Osteoblast (primary cell): ENCODE measurements at places on chromosomes 16 and 17. TPM values are rescaled to one million over a fixed set of nuclear protein-coding genes. Genes with fewer than 3 reads are reported as not detected.
A peak's percentile ranks its signal among the peaks of the same experiment; 100 is the strongest.

DNA sequence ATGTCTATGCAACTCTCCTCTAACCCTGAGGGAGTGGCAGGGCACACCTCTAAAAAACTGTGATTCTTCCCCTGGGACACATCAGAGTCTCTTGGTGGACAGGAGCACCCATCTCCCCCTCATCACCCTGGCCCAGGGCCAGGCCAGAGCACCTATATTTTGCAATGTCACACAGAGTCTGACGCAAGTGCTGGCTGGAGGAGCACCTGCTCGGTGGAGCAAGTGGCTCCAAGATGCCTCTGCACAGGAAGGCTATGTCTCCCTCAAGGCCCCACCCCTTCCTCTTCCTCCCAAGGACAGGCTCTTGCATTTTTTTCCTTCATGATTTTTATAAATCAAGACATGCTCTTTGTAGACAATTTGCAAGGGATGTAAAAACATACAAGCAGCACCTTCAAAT lies 13.3 kb downstream of the SNN start:
- DNase-seq: no peak

DNA sequence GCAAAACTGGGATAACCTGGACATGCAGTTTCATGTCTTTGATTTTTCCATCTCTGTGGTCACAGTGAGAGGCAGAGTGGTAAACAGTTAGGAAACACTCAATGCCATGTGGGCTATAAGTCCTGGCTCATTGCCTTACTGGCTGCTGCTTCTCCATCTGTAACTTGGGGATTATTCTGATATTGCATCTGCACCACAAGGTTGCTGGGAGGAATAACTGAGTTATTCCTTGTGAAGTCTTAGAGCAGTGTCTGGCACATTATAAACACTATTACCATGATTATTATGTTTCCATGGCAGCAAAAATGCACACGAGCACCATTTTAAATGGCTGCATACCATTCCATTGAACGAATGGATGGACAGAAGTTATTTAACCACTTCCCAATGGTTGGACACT lies 111.7 kb upstream of the CDH5 start:
- no peak for DNase-seq

DNA sequence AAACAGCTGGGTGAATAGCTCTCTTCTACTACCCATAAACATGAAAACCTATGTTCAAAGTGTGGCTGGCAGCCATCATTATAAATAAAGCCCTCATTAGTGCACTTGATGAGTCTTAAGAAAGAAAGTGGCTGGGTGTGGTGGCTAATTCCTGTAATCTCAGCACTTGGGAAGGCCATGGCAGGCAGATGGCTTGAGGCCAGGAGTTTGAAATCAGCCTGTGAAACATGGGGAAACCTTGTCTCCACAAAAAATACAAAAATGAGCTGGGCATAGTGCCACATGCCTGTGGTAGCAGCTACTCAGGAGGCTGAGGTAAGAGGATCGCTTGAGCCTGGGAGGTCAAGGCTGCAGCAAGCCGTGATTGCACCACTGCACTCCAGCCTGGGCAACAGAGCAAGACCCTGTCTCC lies 28.3 kb upstream of the APPBP2 start:
- DNase-seq: no peak

DNA sequence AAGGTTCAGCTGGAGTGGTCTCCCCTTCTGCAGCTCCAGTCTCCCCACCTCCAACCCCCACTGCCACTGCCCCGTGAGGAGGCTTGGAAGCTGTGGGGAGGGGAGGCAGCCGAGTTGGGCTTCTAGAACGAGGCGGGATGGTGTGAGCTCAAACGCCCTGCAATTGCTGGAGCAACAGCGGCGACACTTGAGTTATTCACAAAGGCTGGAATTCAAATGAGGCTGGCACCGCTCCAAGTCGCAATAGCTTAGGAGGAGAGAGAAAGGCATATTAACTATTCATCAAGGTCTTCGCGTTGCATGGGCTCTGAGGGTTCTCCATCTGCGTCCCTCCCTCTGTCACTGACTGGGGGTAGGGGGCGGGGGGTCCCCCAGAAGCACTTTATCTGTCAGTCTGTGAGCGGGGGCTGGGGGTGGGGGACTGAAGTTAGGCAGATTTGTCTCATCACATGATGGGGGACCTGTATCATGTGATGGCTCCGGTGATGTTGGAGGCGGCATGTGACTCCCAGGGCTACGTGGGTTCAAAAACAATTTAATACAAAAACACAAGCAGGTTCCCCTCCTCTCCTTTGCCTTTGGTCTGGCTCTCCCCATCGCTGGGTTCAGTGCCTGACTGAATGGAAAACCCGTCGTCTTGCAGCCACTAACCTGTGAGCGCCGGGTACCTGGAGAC lies 70.5 kb downstream of the RBBP6 start:
- peak; percentile 39 for DNase-seq

DNA sequence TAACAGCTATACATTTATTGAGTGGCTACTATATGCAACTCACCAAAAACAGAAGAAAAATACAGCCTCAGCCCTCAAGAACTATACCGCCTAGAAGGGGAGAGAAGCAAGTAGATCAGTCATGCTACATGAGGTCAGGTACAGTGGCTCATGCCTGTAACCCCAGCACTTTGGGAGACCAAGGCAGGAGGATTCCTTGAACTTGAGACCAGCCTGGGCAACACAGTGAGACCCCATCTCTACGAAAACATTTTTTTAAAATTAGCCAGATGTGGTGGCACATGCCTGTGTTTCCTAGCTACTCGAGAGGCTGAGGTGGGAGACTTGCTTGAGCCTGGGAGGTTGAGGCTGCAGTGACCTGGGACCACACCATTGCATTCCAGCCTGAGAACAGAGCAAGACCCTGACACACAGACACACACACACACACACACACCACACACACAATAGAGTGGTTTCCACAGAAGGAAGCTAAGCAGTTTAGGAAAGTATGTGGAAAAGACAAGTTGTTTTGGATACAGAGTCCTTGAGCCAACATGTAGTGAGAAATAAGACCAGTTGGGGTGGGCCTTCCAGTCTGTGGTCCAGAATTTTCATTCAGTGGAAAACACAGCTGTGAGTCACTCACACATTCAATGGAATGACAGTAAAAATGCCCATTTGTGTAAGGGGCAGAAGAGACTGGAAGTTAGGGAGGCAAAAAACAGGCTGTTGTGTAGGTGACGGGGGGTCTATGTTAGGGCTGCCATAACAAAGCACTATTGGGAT lies 10.7 kb upstream of the SNTB2 start:
- no peak for DNase-seq

The REXO5 gene
- 3.6 and 6.2 TPM in 2 replicates for total RNA-seq

The LDHD gene
- total RNA-seq: 2.7 and 3.6 TPM in 2 replicates

The RTN4RL1 gene
- 1.1 and 1.5 TPM in 2 replicates for total RNA-seq
